ENCODE measurements at places on chromosomes 12 and 14.

- H3K27me3 ChIP-seq, result no peaks in the 10 kb centered on the region
- H3K36me3 ChIP-seq, result peaks cover 14% of the 10 kb centered on the region
- H3K27ac ChIP-seq, result no peak overlapping the region
- H3K4me3 ChIP-seq, result peak overlapping the region; percentile 73
- peaks cover 16% of the 10 kb centered on the region for H3K4me1 ChIP-seq
Measured at GRCh38 chr14:101780887-101781239, 19.4 kb downstream of the PPP2R5C start.

GRCh38 chr12:32983332-32983731 lies 86.8 kb upstream of the PKP2 start:
- peaks cover 18% of the 10 kb centered on the region for H3K27me3 ChIP-seq
- no peak for DNase-seq
- no peak overlapping the region for H3K4me3 ChIP-seq
- no peaks in the 10 kb centered on the region for H3K4me1 ChIP-seq
- no peak overlapping the region for H3K27ac ChIP-seq

GRCh38 chr14:87656315-87656714 lies 336.7 kb downstream of the GALC start:
- no peaks in the 10 kb centered on the region for H3K4me1 ChIP-seq
- H3K27me3 ChIP-seq, result no peaks in the 10 kb centered on the region
- no peak for DNase-seq
- H3K36me3 ChIP-seq, result no peaks in the 10 kb centered on the region
- H3K27ac ChIP-seq, result no peak overlapping the region

GRCh38 chr14:95455246-95455645 lies 61.2 kb downstream of the SYNE3 start:
- no peak for DNase-seq
- no peak overlapping the region for H3K4me3 ChIP-seq
- H3K27ac ChIP-seq, result no peak overlapping the region
- H3K27me3 ChIP-seq, result no peaks in the 10 kb centered on the region

- H3K27ac ChIP-seq, result no peak overlapping the region
- H3K27me3 ChIP-seq, result no peaks in the 10 kb centered on the region
- no peaks in the 10 kb centered on the region for H3K36me3 ChIP-seq
Measured at GRCh38 chr12:4203772-4204376, 69.7 kb upstream of the CCND2 start.

- no peak for DNase-seq
- H3K4me3 ChIP-seq, result peak overlapping the region; percentile 99
- H3K36me3 ChIP-seq, result peaks cover 62% of the 10 kb centered on the region
- H3K27me3 ChIP-seq, result peaks cover 8% of the 10 kb centered on the region
Measured at GRCh38 chr12:92147491-92147890, 1.8 kb upstream of the BTG1 start.

DNA sequence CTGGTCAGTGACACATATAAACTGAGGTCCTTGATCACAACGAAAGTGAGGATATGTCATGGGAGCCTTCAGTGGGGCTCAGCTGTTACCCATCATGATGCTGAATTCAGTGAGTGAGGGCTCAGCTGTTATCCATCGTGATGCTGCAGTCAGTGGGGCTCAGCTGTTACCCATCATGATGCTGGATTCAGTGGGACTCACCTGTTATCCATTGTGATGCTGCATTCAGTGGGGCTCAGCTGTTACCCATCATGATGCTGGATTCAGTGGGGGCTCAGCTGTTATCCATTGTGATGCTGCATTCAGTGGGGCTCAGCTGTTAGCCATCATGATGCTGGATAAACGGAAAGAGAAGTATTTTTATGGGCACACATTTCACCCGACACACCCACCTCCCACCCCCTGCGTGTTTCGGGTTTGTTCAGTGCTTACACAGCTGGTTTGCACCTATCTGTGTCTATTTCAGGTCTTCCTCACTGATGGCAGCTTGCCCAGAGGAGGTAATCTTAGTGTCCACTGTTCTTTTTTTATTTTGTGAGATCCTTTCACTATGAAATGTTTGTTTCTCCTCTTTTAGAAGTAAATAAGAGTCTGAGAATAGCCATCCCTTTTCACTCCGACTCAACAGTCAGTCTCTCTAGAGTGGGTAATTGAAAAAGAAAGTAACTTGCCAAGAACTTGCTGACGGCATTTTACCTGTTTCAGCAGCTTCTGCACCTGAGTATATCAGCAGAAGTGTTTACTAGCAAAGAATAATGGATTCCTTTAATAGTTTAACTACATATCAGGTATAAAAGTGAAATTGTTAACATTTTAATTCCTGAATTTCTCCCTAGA lies 183.0 kb downstream of the ERC1 start:
- no peak overlapping the region for H3K27ac ChIP-seq
- no peak overlapping the region for H3K4me3 ChIP-seq
- DNase-seq, result no peak
- H3K27me3 ChIP-seq, result no peaks in the 10 kb centered on the region
- no peaks in the 10 kb centered on the region for H3K4me1 ChIP-seq

DNA sequence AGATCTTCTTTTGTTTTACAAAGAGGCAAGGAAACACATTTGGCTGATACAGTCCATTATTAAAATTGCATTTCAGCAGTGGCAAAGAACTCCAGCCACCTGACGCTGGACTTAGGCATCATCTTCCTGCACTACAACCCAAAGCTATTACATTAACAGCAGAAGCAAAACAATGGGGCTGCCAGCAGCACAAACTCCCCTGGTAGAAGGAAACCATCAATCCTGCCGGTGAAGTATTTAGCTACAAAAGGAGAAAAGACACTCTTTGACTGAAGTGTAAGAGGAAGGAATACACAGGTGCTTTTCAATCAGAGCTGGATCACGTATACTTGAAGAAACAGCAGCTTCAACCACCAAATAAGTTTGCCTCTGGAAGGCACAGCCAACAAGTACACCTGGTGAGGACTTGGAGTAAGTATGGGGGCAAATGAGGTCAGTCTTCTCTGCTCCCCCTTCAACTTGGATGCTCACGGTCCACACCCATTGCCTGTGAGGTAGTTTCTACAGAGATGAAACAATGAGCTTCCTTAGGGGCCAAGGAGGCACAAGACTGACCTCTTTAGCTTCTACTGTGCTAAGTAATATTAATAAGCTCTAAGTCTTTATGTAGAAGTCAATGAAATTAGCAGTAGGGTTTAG lies 125.9 kb upstream of the FOXN3 start:
- DNase-seq, result no peak
- peak overlapping the region; percentile 43 for H3K4me3 ChIP-seq
- H3K4me1 ChIP-seq, result peaks cover 50% of the 10 kb centered on the region
- no peak overlapping the region for H3K27ac ChIP-seq

DNA sequence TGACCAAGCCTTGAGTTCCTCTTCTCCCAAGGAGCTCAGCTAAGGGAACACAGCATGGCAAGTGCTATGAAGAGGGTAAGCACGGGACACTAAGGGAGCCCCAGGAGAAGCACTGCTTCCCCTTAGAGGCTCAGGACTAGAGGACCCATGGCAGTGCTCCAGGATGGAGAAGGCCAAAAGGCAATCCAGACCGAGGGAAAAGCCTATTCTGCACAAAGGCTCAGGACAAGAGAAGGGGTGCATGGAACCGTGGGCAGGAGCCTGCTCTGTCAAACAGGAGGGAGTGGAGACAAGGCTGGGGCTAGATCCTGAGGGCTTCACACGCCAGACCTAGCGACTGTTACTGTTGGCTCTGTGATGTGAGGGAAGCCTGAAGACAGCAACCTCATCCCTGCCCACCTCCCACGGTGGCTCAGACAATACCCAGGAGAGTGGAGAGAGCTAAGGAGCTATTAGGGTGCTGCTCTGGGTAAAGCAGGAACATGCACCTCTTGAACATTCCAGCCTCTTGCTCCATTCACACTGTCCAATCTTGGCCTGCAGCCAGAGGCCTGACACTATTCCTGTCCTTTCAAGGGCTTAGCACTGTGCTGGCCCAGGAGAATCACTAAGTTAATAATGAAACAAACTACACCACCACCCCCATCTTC lies 24.2 kb downstream of the OTUB2 start:
- DNase-seq, result no peak
- H3K27me3 ChIP-seq, result no peaks in the 10 kb centered on the region
- peaks cover 34% of the 10 kb centered on the region for H3K36me3 ChIP-seq
- no peak overlapping the region for H3K4me3 ChIP-seq
- H3K4me1 ChIP-seq, result peaks cover 7% of the 10 kb centered on the region
